ENCODE measurements at places on chromosomes 5 and 9. TPM values are rescaled to one million over a fixed set of nuclear protein-coding genes. Genes with fewer than 3 reads are reported as not detected.

DNA sequence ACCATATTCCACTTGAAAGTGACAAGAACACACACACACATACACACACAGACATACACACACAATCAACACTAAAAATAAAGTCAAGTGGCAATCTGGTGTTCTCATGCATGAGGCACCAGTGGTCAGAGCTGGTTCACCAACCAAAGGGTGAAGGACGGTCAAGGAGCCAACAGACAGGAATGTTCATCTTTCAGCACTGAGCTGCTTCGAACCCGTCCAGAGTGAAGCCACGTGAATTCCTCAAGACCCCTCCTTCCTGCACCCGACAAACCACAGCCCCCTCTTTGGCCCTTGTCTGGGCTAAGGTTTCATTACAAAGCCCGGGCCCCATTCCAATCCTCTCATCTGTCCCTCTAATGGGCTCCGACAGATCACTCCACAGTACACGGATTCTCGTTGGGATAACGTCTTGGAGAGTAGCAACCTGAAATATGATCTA lies 84.5 kb upstream of the SMIM23 start:
- no peak for DNase-seq

GRCh38 chr5:141039517-141039916 lies 11.7 kb upstream of the PCDHB1 start:
- no peak for DNase-seq

DNA sequence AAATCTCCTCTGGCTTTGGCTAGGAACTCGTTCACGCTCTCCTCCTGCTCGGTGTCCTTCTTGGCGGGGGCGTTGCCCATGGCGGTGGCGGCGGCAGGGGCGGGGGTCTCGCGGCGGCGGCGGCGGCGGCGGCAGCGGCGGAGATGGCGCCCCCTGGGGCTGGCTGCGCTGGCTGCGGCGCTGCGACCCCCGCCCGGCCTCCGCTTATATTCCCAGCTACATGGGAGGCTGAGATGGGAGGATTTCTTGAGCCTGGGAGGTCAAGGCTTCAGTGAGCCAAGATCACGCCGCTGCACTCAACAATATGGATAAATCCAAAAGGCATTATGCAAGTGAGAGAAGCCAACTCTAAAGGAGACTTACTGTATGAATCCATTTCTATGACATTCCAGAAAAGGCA lies at the start of gene PRKACG:
Gene PRKACG, minus strand, starts transcription at position 101 of the 400 bp plus-strand sequence. Its CDS starts 21 bp downstream, at position 80.
- DNase-seq: no peak

DNA sequence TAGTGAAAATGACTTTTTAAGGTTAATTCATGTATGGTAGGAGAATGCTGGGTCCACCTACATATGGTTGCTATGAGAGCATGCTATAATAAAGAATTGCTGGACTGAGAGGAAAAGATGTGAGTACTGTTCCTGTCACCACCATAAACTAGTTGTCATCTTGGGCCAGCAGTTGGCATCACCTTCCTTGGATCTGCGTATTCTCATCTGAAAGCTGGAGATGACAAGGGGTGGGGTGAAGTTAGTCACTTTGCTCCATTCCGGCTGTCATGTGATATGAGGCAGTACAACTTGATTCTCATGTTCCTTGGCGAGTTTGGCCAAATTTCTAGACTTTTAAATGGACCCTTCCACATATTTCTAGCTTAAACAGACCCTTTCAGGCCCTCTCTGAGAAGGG lies 33.3 kb downstream of the PIP5K1B start:
- no peak for DNase-seq

GRCh38 chr9:34151398-34151797 lies 24.9 kb upstream of the DCAF12 start:
- DNase-seq: no peak

DNA sequence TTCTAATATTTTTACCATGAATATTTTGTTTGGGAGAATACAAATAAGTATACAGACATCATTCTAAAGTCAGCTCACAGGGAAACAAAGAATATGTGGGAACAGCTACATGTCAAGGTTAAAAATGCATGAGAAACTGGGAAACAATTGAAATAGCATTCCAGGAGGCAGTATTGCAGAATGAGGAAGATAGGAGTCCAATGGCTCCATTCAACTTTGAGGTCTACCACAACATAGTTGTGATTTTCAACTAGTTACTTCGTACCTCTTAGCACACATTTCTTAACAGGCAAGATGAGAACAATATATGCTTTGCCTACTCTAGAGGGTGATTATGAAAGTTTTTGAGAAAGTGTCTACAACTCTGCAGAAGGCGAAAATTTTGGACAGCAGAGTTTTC lies 35.2 kb upstream of the CAST start:
- DNase-seq: peak; percentile 63

GRCh38 chr5:79581535-79581934 lies 30.7 kb upstream of the TENT2 start:
- no peak for DNase-seq

DNA sequence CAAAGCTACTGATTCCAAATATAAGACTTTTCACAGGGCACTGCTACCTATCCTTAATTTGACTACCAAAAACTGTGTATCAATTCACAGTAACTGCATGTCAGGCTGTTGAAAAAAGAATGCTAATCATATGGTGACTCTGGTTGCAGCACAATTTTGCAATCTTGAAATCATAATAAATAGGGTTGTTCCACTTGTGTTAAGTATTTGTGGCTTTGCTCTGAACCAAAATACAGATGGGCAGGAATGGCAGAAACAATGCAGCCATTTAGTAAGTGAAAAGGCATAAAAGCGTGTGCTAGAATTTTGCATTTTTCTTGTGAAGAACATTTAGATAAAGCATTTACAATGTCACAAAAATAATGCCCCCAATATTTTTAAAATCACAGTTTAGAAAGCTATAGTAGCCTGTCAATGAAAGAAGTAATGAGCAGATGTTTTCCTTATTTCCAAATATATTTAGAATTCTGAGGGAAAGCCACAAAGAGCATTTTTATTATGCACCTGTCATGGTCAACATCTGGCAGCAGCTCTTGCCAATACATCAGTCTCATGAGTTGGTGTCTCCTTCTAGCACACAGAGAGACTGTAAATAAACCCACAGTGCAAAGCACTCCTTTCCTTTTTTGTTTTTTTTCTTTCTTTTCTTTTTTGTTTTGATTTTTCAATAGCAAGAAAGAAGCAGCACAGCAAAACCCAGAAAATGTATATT lies 54.8 kb upstream of the PAM start:
- no peak for DNase-seq

- DNase-seq: no peak
Measured at GRCh38 chr5:50953290-50953689, 286.9 kb downstream of the PARP8 start.

DNA sequence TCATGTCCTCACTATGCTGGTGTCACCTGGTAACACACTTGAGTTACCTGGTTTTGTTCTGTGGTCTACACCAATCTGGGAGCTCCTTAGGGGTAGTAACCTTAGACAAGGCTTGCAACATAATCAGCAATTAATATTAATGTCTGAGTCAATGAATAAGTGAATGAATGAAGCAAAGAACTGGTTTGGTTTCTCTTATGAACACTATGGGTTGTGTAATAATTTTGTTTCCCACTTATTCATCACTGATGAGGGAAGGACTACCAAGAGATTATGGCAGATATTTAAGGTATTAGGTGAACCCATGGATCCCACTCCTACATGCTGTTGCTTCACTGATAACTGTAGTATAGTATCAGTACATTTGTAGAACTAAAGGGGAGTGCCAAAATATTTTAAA lies 116.0 kb downstream of the SLC12A2 start:
- DNase-seq: peak; percentile 87

DNA sequence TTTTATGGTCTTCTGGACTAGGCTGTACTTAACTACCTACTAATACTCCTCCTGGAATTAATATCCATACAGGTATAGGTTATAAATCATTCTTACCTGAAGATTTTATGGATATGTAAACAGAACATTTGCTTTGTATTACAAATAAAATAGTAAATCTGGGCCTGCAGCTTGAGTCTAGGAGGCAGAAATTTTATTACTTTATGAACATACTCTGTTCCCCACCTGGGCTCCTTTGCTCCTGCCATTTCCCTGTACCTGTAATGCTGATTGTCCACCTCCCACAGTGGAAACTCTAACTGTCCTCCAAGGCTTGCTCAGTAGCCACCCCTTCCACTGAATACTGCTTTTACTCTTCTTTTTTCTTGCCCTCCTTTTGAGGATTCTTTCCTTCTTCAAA lies 108.0 kb downstream of the PAM start:
- DNase-seq: no peak

GRCh38 chr9:4892501-4893194 lies 92.4 kb upstream of the JAK2 start:
- peak; percentile 26 for DNase-seq

DNA sequence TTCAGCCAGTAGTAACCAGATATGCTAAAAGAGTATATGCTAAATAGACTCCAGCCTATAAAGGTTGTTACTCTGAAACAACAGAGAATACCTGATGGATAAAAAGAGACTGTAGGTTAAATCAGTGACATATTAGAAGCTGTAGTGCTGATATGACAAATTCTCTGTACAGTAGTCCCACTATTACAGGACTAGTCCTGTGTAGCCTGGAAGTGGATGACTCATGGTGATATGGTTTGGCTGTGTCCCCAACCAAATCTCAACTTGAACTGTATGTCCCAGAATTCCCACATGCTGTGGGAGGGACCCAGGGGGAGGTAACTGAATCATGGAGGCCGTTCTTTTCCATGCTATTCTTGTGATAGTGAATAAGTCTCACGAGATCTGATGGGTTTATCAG lies 276.2 kb upstream of the POU5F2 start:
- peak; percentile 47 for DNase-seq

GRCh38 chr9:138024831-138025291 lies 147.3 kb downstream of the CACNA1B start:
- no peak for DNase-seq

DNA sequence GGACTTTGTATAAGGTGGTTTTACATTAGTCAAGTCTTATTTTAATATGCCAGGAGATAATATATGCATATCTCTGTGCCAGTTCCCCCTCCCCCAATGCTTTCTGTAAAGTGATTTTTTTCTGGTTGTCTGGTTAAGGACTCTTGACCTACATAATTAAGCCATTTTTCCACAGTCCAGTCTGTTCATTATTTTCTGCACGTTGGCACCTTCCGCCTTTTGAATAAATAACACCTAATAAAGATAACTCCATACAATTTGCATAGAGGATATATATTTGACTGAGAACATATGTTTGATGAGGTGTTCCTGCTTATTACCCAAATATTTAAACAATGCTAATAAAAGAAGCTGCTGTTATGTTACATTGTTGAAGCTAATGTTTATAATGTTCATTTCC lies 320.9 kb downstream of the DMAC1 start:
- no peak for DNase-seq

DNA sequence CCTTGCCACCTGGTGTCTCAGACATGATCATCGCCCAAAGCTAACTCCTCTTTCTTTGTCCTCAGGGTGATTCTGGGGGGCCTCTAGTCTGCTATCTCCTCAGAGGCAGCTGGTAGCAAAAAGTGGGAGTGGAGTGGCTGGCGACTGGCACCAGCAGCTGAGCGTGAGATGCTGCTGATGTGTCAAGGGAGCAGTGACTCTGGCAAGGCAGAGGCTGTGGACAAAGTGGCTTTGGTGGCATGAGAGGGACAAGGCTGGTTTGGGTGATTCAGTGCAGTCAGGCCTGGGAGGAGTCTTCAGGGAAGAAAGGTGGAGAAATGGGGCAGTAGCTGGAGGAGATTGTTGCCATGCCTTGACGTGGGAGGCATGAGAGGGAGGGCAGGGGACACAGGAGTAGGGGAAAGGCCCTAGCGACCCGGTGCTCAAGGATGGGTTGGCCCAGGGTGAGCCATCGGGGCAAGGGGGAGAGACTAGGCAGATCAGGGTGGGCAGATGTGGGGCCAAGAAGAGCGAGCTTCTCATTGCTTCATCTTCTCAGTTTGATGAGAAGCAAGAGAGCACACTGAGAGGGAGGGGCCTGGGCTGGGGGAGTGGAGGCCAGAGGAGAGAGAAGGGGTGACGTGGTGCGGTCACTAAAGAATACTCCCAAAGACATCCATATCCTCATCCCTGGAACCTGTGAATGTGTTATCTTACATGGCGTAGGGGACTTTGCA lies 64.2 kb upstream of the SPTLC1 start:
- DNase-seq: no peak

DNA sequence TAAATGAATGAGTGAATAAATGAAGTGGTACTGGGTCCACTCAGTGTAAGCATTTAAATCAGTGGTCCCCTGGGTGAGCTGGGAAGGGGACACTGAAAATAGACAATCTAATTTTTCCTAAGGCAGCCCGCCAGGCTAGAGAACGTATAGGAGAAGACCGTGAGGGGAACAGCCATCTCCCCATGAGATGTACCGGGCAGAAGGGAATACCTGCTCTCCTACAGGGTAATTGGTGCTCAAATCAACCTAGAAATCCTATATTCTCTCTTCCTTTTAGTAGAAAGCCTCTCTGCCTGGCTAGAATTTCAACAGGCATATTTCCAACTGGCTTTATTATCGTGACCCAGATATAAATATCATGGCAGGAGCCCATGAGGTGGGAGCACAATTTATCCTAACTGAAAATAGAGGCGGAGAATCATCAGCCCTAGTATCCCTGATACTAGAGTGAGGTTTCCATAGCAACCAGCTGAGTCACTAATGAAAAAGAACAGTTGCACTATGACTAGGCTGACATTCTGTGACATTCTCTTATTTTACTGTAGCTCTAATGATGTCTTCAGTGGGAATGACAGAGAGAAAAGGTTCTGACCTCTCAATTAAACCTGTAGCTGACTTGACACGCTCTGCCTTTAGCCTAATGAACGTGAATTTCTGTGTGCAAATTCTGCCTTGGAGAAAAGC lies 96.5 kb upstream of the CAST start:
- peak; percentile 64 for DNase-seq

- no peak for DNase-seq
Measured at GRCh38 chr9:136310273-136311030, 6.6 kb upstream of the CCDC187 start.

DNA sequence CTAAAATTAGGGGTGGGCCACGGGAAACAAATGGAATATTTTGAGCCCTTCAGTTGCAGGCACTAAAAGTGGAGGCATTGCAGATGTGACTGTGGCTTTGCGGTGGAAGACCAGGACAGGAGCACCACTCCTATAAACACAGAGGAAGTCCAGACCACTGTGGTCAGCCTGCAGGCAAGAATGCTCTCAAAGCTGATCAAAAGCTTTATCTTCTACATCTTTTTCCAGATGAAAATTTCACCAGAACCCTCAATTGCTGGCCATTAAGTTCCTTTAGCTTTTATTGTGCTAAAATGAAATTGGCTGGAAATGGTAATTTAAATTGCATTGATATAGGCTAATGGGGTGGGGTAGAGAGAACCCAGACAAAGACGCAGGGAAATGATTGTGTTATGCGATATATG lies 208.8 kb downstream of the ERCC6L2 start:
- no peak for DNase-seq

DNA sequence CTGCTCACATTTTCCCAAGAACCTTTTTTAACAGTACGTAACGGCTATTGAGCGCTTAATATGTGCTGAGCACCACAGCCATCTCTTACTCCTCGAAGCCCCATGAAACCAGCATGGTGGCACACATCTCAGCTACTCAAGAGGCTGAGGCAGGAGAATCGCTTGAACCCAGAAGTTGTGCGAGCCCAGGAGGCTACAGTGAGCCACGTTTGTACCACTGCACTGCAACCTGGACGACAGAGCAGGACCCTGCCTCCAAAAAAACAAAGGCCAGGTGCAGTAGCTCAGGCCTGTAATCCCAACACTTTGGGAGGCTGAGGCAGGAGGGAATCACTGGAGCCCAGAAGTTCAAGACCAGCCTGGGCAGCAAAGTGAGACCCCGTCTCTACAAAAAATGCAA lies 28.2 kb downstream of the AQP7 start:
- no peak for DNase-seq

FAM200C gene
- total RNA-seq: 3.2 TPM

SEMA6A gene
- total RNA-seq: 0.53 TPM

IL9 gene
- not detected for total RNA-seq

ECSCR gene
- not detected for total RNA-seq

TTC23L gene
- 0.26 TPM for total RNA-seq

PDE4D gene
- 5.6 TPM for total RNA-seq

PCDHB13 gene
- total RNA-seq: not detected

Measured in bronchial epithelial cell (primary cell).